ENCODE measurements at places on chromosomes 1 and 21. TPM values are rescaled to one million over a fixed set of nuclear protein-coding genes. Genes with fewer than 3 reads are reported as not detected.

Gene KLF17
- total RNA-seq = not detected

DNA sequence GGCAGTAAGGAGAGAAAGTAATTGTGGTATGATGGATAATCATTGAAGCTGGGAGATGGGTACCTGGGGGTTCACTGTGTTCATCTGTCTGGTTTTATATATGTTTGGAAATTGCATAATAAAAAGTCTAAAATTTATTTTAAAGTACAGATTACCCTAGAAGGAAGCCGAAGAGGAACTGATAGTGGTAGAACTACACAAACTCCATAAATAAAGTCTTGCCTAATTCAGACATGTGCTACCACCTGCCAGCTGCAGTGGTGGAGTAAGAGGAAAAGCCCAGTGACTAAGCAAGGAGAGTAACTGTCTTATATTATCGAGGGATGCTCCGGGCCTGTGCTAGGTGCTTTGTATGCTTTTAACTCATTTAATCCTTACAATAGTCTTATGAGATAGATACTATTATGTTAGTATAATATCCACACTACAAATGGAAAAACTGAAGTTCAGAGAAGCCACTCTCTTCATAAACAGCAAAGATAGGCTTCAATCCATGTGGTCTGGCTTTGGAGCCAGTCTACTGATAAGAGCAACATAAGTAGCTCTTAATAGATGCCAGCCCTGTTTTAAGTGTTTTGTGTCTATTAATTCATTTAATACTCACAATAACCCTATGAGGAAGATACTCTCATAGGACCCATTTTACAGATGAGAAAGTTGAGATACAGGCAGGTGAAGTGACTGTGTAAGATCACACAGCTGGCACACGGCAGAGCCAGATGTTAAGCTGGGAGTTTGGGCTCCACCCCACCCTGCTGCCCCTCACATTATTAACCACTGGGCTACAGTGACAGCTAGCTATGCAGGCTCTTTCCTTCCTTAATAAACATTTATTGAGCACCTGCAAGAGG lies 56.8 kb upstream of the HNRNPU start:
- DNase-seq = no peak

Gene CHAF1B
- total RNA-seq = 2.2 TPM

Gene TAS1R1
- total RNA-seq = not detected

GRCh38 chr21:35005560-35006224 lies 43.4 kb downstream of the RUNX1 start:
- no peak for DNase-seq

Gene OR2T29
- total RNA-seq = not detected

Gene CBR1
- total RNA-seq = 19.2 TPM

- DNase-seq = no peak
Observed at GRCh38 chr1:206578978-206579374, 33.3 kb downstream of the EIF2D start.

GRCh38 chr1:164905869-164906268 lies 346.9 kb downstream of the PBX1 start:
- DNase-seq = no peak

All from lung microvascular endothelial cell (primary cell).